ENCODE measurements at places on chromosomes 13 and 19.

DNA sequence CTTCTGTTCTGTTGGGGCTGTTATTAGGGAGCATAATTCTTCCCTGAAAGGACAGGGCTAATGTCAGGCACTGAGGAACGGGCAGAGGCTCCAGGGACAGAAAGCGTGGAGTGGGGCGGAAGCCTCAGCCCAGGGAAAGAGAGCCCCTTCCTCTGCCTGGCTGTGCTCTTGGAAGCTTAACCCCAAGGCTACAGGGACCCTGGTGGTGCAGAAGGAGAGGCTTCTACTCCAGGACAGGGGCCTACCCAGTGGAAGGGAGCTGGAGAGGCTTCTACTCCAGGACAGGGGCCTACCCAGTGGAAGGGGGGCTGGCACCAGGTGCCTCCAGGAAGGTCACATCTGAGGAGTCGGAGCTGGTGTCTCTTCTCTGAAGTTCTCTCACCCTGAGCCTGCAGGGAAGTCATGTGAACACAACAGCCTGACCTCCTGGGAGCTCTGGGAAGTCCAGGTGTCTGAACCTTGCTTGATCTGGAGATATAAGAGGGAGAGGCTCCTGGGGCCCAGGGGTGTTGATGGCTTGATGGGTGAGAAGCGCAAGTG, 159.5 kb upstream of the SOX1 start:
- DNase-seq, result no peak

GRCh38 chr13:110323172-110323891, 16.2 kb downstream of the COL4A2 start:
- no peak for DNase-seq

- DNase-seq, result no peak
Measured at GRCh38 chr19:55345818-55346724, 6.4 kb downstream of the KMT5C start.

GRCh38 chr13:40681341-40682146, 15.1 kb upstream of the FOXO1 start:
- no peak for DNase-seq

DNA sequence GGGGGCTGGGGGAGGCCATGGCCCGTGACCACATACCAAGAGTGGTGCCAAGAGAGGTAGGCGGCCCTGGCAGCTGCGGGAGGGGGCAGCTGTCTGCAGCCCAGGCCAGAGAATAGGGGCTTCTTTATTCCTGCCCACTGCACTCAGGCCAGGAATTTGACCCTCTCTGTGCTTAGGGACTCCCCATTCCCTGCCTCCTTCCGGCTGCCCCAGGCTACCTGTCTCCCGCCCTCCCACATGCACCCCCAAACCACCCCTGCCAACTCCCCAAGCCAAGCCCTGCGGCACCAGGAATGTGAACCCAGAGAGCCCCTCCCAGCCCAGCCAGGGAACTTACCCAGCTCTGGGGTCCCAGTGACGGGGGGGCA, 687 bp downstream of the PLEKHA4 start:
- no peak for DNase-seq

GRCh38 chr13:20373861-20374260, 141.7 kb upstream of the GJB6 start:
- no peak for DNase-seq

GRCh38 chr19:41570179-41570578, 5.8 kb upstream of the CEACAM21 start:
- no peak for DNase-seq

GRCh38 chr19:16398530-16399249, 73.1 kb downstream of the EPS15L1 start:
- DNase-seq, result no peak

GRCh38 chr13:103002279-103002678, 63.9 kb downstream of the SLC10A2 start:
- DNase-seq, result no peak

DNA sequence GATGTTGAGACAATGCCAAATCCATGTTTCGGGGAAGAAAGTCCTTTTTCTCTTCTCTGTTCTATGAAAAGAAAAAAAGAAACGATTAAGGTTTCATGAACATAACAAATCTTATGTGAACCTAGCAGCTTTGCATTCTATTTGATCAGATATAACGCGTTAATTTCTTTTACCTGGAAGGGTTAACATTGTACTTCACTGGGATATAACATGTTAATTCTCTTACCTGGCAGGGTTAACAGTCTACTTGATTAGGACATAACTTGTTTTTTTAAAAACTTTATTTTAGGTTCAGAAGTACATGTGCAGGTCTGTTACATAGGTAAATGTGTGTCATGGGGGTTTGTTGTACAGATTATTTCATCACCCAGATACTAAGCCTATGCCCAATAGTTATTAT, 68.8 kb downstream of the CPAMD8 start:
- DNase-seq, result no peak

GRCh38 chr13:31485183-31485582, 254.1 kb upstream of the RXFP2 start:
- DNase-seq, result no peak

DNA sequence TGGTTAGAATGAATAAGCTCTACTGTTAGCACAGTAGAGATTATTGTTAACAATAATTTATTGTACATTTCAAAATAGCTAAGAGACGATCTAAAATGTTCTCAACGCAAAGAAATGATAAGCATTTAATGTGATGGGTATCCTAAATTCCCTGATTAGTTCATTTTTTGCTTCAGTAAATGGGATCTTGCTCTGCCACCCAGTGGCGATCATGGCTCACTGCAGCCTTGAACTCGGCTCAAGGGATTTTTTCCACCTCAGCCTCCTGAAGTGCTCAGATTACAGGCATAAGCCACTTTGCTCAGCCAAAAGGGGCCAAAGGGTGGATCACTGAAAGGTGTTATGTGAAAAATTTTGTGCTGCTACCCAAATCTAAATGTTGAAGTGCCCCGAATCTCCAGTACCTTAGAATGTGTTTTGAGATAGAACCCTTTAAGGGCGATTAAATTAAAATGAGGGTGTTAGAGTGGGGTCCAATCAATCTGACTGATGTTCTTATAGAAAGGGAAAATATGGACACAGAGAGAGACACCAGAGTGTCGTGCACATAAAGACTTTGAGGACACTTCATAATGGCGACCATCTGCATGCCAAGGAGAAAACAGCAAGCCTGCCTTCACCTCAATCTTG, 31.5 kb upstream of the ZNF766 start:
- DNase-seq, result no peak

DNA sequence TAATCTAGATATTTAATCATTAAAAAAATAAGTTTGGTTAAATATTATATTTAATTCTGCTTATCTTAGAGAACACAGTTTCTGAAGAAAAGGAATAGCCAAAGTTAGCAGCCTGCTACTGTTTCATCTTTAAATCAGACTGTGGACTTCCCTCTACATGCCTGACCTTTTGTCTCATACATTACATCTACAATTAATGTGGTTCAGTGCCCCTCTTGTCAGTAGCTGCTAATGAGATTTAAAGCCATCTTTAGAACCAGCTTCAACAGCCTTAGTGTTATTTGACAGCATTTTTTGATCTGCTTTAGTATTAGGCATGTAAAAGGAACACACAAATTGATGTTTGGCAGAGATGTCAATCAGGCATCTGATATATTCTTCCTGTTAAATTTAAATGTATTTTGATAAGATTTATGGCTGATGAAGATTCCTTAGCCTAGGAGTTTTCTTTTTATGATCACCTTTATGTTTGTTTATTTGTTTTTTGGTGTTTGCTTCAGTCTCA, 1925.8 kb upstream of the PRR20A start:
- DNase-seq, result no peak

DNA sequence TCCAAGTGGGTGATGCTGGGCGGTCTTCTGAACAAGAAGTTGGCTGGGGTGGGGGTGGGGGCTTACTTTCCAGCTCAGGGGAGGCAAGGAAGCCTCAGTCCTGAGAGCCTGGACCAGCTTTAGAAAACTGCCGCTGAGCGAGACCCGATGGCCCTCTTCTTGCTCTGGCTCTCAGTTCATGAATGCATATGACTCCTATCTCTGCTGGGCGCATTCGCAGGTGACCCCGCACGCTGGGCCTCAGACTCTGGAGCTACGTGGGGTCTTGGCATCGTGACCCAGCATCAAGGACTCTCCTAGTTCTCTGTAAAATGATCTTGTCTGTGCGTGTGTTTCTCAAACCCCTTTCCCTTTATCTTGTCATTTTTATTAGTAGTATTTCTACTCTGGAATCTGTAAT, 19.7 kb downstream of the PRAM1 start:
- no peak for DNase-seq

DNA sequence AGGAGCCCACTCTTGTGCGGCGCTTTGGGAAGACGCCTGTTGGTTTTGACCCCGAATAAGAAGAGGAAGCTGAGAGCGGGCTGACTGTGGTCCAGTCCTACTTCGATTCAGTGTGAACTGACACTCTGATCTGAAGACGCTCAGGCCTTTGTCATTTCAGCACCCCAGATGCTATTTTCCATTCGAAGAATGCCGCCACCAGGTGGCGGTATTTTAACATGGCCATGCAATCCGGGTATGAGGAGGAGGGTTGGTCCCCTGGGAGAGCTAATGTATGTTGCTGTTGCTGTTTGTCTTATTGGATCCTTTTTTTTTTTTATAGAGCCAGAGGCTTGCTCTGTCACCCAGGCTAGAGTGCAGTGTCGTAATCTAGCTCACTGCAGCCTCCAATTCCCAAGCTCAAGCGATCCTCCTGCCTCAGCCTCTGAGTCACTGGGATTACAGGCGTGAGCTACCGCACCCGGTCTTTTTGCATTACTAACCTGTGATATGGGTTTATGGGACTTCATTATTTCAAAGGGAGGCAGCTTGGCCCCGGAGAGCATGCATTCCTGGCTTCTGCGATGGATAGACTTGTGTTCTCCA, 803 bp upstream of the TIMM44 start:
- DNase-seq, result peak; percentile 82

- DNase-seq, result no peak
Measured at GRCh38 chr13:46296115-46296822, 84.5 kb downstream of the LRRC63 start.

- no peak for DNase-seq
Measured at GRCh38 chr13:29922896-29923295, 72.5 kb upstream of the UBL3 start.

- no peak for DNase-seq
Measured at GRCh38 chr13:29535663-29536655, 59.5 kb downstream of the SLC7A1 start.

- no peak for DNase-seq
Measured at GRCh38 chr19:18586306-18586705, 2.3 kb upstream of the REX1BD start.

DNA sequence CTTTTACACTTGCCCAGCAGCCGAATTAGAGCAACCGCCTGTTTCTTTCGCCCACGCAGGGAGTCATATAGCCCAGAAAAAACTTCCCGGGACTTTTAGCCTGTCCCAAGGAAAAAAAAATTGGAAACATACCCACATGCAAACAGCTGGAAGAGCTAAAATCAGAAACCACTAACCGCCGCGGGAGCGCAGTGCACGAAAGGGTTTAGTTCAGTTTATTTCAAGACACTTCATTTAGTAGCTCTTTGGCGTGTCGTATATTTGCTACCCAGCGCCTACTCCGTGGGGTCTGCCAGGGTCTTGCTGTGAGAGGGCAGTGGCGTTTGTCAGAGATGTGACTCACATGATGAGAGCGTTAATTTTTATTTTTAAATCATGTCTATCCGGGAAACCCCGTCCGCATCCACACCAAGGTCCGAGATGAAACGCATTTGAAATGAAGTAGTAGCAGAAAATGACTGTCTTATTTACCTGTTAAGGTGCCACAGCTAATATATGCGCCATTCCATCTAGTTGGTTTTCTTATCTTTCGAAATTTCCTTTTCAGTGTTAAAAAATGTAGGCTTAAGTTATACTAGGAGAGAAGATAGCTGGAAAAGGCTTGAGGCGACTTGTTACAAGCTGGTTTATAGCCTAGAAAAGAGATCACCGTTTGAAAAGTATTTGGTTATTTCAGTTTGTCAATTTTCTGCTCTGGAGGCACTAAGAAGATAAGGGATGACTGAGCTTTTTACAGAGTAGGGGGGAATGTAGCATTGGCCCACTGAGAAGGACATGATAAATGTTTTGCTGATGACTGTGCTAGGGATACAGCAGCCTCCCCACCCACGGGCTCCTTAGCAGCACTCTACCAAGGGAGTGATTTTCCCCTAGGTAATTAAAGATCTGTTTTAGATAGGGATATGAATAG, 1.7 kb downstream of the KLF5 start:
- no peak for DNase-seq

- DNase-seq, result no peak
Measured at GRCh38 chr13:41213316-41213715, 18.9 kb upstream of the KBTBD7 start.

- no peak for DNase-seq
Measured at GRCh38 chr13:40503966-40504591, 162.4 kb downstream of the FOXO1 start.

DNA sequence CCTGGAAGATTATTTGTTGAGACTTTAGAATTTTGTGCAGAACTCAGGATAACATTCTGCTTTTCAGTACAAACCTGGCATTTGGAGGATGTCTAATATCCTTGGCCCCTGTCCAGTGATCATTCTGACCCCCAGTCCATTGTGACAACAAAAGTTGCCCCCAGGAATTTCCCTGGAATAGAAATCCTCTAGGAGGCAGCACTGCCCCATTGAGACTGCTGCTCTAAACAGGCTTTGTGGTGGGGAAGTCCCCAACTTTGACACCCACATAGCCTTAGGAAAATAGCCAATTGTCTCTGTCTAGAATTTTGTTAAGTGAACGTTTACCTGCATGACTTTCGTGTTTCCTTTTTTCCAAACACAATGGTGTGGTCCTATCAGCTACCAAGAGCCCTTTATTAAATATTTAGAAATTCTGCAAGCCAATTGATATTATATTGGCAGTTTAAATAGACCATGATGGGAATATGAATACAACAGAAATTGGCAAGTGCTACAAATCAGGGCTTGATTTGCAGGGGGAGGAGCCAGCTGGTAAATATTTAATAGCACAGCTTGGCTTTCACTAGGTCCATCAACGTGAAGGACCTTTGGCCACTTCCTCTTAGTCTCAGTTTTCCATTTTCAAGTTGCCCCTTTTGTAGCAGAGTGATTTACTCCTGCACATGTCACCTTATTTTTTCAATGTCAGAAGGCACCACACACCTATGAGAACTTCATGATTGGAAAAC, 451.7 kb downstream of the EFNB2 start:
- no peak for DNase-seq

DNA sequence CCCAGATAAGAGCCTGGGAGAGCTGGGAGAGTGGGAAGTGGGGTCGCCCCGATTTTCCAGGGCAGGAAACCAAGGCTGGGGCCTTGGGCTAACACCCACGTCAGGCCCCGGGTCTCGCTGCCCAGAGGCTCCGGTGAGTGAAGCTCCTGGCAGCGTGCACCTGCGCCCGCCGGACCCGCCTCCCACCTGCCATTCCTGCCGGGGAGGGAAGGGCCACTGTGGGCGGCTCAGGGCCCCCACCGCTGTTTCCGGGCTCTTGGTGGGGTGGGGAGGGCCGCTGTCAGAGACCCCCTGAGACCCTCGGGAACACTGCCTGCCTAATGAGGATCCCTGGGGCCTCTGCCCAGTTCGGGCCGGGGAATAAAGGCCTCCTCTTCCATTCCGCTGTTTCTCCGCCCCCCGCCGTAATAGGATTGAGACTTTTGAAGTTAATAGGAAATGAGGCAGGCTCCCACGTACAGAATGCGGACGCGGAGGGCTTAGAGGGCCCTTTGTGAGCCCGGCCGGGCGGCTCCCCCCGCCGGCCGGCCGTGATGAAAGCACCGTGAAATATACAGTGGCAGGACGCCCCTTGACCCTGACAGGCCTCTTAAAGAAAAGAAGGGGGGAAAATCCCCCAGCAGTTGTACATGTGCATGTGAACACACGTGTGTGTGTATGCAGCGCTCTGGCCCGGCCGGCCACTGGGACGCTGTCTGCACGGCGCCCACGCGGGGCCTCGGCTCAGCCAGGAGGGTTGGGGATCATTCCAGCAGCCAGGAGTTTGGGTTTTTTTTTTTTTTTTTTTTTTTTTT, 33.2 kb downstream of the EFNA2 start:
- DNase-seq, result no peak

GRCh38 chr13:100347968-100348367, 240.6 kb downstream of the GGACT start:
- no peak for DNase-seq
